ENCODE measurements at places on chromosomes 13 and 19.

DNA sequence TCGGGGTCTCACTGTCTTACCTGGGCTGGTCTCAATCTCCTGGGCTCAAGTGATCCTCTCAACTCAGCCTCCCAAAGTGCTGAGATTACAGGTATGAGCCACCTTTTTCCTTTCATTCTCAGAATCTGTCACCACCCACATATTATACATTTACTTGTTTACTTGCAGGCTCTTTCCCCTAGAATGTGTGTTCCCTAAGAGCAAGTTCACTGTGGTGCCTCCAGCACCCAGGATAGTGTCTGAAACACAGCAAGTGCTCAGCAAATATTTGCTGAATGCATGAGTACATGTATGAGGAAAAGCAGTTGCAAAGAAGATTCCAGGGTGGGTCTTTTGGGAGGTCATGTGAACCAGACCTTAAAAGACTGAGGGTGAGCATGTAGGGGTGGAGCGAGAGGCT lies 96.8 kb downstream of the RGCC start:
- DNase-seq = no peak

- DNase-seq = peak; percentile 51
These were observed 49.6 kb upstream of the MED4 start for GRCh38 chr13:48144413-48145035.

DNA sequence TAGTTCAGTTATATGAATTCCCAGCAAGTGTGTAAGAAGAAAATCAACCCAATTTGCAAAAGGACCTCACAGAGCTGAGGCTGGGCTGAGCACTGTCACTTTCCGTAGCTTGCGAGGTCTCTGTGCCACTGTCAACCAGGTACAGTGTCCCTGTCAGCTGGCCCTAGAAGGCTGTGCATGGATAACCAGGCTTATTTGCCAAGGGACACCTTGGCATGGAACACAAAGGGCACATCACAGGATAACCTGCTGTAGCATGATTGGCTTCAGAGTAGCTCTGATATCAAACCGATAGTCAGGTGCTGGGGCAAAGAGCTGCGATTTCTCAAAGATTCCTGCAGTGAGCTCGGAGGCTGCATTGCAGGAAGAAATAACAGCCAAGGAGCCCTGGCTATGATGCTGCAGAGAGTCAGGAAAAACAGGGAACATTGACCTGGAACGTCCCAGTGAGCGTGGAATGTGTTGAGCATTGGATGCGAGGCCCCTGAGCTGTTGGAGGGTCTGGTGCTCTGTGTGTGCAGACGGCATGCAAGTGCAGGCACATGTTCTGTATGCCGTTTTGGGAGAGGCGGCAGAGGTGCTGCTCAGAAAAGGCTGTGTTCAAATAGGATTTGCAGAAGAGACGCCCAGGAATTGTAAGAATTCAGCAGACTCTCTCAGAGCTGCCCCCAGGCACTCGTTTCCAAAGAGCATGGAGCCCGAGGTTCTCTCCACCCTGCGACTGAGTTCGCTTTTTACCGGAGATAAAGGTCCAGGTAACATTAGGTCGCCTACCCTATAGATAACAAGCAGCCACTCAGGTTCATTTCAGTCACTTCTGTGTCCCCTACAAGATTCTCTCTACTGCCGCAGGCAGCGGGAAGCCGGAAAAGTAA lies 213.5 kb upstream of the IRS2 start:
- DNase-seq = no peak

DNA sequence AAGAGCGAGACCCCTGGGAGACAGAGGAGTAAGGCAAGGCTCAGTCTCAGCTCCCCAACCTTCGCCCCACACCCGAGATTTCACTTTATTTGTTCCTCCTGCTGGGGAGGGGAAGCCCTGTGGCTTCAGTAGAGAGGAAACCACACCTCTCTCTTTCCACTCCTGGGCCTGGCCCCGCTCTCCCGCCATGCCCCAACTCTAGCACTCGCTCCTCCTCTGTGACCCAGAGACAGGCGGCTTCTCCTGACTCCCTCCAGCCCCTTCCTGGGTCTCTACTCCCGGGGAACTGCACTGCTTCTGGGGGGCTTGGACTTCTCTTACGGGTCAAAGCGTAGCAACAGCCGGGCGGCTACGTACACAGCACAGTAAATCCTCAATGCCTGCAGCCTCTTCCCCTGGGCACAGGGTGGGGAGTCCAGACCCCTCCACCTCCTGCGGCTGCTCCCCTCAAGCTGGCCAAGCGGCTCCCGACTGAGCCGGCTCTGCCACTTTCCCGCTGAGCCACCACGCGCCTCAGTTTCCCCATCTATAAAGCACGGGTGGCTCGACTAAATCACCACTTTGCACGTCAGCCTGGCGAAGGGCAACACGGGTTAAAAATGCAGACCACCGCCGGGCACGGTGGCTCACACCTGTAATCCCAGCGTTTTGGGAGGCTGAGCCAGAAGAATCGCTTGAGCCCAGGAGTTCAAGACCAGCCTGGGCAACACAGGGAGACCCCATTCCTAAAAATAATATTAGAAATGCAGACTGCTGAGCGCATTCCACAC lies 1.4 kb downstream of the RNF126 start:
- DNase-seq = no peak

- no peak for DNase-seq
These were observed 135.0 kb upstream of the ZNF536 start for GRCh38 chr19:30237140-30237539.

GRCh38 chr13:80348314-80348713 lies 7.4 kb upstream of the SPRY2 start:
- no peak for DNase-seq

DNA sequence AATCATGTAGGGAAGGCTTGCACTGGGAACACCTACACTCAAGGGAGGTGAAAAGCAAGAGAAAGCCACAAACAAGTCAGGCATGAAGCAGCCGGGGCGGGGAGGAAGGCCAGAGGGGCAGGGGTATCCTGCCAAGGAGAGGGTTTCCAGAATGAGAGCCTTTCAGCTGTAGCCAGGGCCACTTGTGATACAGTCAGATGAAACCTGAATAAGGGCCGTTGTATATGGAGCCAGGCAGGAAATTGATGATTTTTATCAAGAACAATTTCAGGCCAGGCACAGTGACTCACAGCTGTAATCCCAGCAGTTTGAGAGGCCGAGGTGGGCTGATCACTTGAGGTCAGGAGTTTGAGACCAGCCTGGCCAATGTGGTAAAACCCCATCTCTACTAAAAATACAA lies 4.4 kb downstream of the TRPM4 start:
- no peak for DNase-seq

DNA sequence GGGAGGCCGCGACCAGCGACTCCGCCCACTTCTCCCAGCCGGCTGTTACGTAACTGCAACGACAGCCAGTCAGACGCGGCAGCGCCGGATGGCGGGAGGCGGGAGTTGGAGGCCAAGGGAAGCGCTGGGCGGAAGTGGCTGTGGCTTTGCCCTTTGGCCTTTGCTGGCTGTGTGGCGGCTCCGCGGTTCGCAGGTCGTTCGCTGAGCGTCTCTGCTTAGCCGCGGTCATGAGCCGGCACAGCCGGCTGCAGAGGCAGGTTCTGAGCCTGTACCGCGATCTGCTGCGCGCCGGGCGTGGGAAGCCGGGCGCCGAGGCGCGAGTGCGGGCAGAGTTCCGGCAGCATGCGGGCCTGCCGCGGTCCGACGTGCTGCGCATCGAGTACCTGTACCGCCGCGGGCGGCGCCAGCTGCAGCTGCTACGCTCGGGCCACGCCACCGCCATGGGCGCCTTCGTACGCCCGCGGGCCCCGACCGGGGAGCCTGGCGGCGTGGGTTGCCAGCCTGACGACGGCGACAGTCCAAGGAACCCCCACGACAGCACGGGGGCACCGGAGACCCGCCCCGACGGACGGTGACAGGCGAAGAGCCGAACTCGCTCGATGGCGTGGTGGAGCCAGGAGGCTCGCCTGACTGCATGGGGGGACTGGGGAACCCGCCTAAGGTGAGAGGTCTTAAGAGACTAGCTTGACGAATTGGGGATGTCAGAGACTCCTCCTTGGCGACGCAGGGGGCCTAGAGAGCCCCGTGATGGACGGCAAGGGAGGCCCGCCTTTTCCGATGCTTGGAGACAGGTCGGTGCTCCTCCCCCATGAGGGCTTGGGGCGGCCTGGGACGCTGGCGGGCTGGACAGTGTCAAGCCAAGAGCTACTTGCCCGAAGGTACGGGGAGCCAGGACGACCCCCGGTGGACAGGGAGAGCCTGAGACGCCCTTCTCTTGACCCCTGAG lies at the start of gene SDHAF1:
TSS of gene SDHAF1 (plus strand) at position 141 of the 946 bp plus-strand sequence. CDS start at position 228, 87 bp downstream.
- DNase-seq = peak; percentile 91

DNA sequence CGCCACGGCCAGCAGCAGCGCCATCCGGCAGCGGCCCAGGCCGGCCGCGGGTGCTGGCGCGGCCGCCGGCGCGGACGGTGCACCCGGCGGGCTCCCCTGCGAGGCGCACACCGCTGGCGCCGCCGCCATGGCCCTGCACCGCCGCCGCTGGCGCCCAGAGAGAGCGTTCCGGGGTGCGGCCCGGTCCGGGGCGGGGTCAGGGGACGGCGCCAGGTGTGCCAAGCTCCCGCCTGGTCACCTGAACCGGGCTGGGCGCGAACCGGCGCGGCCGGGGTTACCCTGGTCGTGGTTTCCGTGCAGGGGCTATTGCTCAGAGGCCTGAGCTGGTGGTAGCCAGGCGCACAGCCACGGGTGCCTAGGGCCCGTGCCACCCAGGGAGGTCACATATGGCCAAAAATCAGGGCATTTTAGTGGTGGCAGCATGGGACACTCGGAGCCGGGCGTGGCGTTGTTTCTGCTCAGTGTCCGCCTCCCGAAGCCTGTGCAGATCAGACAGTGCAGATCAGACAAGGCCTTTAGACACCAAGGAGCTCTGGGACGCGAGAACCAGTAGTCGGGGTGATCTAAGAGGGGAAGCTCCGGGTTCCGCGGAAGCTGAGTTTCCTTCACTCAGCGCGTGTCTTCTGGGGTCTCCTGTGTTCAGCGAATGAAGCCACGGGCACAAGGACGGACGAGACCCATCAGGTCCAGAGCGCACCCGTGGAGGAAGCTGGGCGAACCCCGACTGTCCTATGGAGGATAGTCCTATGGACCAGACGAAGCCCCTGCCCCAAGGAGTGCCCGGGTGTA lies at the start of gene TMEM238:
TSS of gene TMEM238 (minus strand) at position 162 of the 789 bp plus-strand sequence. CDS start at position 129, 33 bp downstream.
- DNase-seq = peak; percentile 55

DNA sequence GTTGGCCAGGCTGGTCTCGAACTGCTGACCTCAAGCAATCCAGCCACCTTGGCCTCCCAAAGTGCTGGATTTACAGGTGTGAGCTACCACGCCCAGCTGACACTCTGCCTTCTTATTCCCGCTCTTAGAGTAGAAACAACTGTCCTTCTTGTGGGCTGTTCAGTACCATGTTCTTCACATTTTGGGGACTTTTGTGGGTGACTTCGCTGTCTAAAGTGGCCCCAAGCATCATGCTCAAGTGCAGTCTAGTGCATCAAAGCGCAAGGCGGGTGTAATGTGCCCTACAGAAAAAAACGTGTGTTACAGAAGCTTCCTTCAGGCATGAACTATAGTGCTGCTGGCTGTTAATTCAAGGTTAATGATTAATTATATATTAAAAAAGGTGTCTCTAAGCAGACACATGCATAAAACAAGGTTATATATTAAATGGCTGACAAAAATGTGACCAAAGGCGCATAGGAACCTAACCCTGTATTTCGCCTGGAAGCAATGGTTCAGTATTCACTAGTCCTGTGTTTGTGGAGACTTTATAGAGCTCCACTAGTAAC lies 38.3 kb downstream of the ABCC4 start:
- DNase-seq = no peak

DNA sequence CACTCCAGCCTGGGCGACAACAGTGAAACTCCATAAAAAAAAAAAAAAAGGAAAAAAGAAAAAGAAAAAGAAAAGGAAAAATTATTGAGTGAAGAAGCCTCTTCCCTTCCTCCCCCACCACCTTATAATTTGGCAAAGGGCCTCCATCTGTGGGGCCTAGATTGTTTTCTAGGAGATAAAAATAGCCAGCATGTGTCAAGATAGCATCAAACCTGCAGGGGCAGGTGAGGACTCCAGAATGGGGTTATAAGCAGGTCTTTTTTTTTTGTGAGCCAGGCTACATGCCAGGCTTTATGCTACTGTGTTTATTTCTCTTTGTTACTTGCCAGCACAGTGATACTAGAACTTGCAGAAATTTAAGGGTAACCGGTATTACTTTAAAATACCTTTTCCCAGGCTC lies 11.7 kb upstream of the TRIM13 start:
- no peak for DNase-seq

GRCh38 chr13:65966991-65967451 lies 1263.1 kb downstream of the PCDH9 start:
- DNase-seq = no peak

GRCh38 chr19:3403489-3404323 lies 37.3 kb downstream of the NFIC start:
- DNase-seq = peak; percentile 93

DNA sequence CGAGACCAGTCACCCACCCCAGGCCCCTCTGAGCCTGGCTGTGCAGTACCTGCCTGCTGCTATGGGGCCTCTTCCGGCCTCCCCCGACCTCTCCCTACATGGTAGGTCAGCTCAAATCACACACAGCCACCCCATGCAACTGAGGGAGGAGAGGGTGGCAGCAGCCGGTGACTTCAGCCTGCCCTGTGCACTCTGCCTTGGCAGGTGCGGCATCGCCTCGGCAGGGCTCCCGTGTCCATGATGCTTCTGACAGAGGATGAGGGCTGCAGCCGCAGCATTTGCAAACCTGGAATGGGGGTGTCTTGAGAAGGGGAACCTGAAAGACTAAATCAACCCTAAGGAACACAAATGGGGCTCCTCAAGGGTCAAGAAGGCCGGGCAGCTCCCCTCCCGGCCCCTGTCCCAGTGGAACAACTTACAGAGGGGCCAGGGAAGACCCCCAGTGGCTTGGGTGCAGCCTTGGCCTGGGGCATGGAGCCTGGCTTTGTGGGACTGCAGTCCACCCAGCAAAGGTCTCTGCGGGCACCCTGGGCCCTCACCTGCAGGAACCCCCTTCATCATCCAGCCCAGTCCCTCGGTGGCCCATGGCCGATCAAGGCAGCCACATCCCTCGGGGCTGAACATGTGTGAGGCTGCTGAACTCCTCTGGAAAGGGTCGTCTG lies 6.7 kb downstream of the TEX29 start:
- DNase-seq = no peak

GRCh38 chr19:53813996-53814395 lies 10.1 kb downstream of the NLRP12 start:
- no peak for DNase-seq

DNA sequence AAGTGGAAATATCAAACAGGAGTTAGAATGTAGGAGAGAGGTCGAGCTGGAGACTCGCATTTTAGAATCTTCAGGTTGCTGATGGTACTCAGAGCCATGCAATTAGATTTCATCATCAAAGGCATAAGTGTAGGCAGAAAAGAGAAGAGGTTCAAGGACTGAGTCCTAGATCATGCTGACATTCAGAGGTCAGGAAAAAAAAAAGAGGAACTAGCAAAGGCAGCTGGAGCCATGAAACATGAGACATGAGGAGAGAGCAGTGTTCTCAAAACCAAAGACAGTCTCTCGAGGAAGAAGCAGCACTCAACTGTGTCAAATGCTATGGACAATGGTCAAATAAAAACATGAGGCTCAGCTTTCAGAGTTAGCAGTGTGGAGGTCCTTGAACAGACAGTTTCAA lies 12.4 kb upstream of the TPP2 start:
- DNase-seq = no peak

Measured in muscle of back (tissue), 13 donors.